Activated CD8-positive, alpha-beta memory T cell treated with anti-CD3 and anti-CD28 coated beads, Interleukin-2, amount 50 U/mL, for 48 hours (primary cell): ENCODE measurements at places on chromosomes 3 and 15.

- DNase-seq = no peak
Measured at GRCh38 chr15:85456798-85457197, 76.4 kb downstream of the AKAP13 start.

GRCh38 chr3:101836652-101837598, 12.4 kb upstream of the NFKBIZ start:
- DNase-seq = no peak

- DNase-seq = no peak
Measured at GRCh38 chr15:66102563-66103292, 150.8 kb downstream of the MEGF11 start.

GRCh38 chr3:50689558-50689957, 14.8 kb downstream of the DOCK3 start:
- no peak for DNase-seq

- DNase-seq = no peak
Measured at GRCh38 chr3:173109143-173109542, 31.9 kb downstream of the SPATA16 start.

DNA sequence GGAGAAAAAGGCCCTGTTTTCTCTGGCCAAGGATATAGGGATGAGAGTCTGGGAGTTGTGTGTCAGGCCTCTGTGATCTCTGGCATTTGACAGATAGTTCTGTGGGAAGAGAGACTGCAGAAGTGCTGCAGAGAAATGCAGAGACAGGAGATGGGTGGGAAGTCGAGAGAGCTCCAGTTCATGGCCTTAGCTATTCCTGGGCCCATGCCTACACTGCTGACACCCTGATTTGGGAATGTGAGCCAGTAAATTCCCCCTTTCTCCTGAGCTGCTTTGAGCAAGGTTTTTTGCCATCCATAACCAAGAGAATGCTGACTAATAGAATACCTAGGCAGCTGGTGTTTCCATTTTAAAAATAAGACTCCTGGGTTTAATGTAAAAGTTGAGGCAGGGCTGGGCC, 59.3 kb downstream of the EBLN2 start:
- no peak for DNase-seq

- no peak for DNase-seq
Measured at GRCh38 chr15:74906067-74906449, 593 bp downstream of the FAM219B start.

- DNase-seq = peak; percentile 64
Measured at GRCh38 chr3:43855674-43856299, 165.0 kb downstream of the ABHD5 start.

GRCh38 chr15:95973566-95974256, 356.8 kb upstream of the NR2F2 start:
- DNase-seq = no peak

GRCh38 chr15:75694241-75695182, 18.1 kb downstream of the CSPG4 start:
- no peak for DNase-seq

GRCh38 chr15:74395319-74396145, 28.1 kb upstream of the CYP11A1 start:
- DNase-seq = no peak

- no peak for DNase-seq
Measured at GRCh38 chr3:173191611-173192010, 50.6 kb upstream of the SPATA16 start.

DNA sequence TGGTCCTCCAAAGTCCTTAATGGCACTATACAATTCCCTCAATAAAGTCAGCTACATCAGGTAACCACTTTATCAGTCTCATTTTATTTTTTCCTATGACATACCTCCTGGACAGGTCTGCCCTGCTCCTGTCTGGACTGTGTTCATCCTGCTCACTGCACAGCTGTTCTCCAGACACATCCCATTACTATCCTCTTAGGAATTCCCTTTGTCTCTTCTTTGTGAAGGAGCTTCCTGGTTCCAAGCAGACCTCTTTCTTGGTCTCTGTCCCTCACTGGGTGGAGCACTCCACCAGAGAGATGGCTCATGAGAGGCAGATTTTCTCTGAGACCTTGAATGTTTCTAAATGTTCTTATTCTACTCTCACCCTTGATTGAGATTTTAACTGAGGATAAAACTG, 60.1 kb downstream of the KY start:
- DNase-seq = no peak

GRCh38 chr3:42667096-42667522, 13.6 kb downstream of the ZBTB47 start:
- peak; percentile 34 for DNase-seq

DNA sequence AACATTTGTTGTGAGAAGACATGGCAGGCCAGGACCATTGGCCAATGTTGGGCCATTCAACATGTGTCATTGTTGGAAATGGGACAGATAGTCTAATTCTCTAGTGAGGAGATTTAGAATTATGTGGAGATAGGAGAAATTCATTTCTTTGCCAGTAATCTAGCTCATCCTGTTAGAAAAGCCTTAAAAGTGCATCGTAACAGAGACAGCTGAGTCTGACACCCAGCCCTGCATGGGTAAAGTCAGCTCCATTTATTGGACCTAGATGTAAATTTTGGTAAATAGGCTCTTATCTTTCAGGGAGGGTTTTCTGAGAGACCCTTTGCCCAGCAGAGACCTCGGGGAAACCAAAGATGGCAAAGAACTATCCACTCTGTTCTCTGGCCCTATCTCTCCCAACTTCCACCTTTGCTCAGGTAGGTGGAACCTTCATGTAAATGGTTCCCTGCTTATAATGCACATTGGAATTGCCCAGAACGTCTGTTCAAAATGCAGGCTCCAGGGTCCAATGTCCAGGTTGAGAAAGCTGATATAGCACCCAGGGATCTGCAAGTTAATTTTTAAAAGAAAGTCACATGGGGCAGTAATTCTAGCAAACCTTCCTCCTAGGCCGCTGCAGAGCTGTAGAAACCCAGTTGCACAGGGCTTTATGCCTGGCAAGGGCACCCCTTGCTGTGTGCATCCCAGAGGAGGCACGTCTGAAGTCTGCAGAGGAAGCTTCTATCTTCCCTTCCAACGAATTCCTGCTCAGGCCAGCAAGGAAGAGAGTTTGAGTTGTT, 365.9 kb upstream of the PROK2 start:
- no peak for DNase-seq

GRCh38 chr3:76021376-76021775, 236.0 kb upstream of the ZNF717 start:
- no peak for DNase-seq

- no peak for DNase-seq
Measured at GRCh38 chr15:69908590-69909420, 188.9 kb downstream of the TLE3 start.

GRCh38 chr3:30691944-30692343, 85.5 kb downstream of the TGFBR2 start:
- DNase-seq = no peak

- no peak for DNase-seq
Measured at GRCh38 chr15:81155375-81156218, 21.5 kb downstream of the CFAP161 start.

- no peak for DNase-seq
Measured at GRCh38 chr3:99641982-99642381, 3.6 kb downstream of the COL8A1 start.

- no peak for DNase-seq
Measured at GRCh38 chr3:26587571-26587970, 35.0 kb upstream of the LRRC3B start.

DNA sequence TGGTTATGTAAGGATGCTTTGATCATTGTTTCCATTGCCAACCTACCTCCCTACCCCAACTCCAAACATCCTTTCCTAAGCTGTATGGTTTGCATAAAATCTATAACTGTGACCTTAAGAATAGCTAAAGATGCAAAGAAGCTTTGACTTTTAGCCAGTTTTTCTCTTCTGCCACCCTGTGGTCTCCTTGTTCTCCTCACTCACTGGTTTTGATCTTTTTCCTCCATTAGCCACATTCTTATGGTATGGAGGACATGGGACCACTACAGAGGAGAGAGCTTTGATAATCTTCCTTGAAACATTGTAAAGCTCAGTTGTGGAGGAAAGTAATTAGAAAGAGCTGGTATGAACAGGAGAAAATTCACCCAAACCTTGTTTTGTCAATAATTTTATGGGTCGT, 115.9 kb downstream of the NEK11 start:
- no peak for DNase-seq

GRCh38 chr3:188476935-188477334, 323.0 kb downstream of the LPP start:
- no peak for DNase-seq

GRCh38 chr15:93035953-93036810, 52.8 kb downstream of the RGMA start:
- peak; percentile 76 for DNase-seq

GRCh38 chr3:168847291-168847883, 751.7 kb upstream of the GOLIM4 start:
- no peak for DNase-seq

- peak; percentile 68 for DNase-seq
Measured at GRCh38 chr3:190514413-190515153, 698 bp downstream of the IL1RAP start.

DNA sequence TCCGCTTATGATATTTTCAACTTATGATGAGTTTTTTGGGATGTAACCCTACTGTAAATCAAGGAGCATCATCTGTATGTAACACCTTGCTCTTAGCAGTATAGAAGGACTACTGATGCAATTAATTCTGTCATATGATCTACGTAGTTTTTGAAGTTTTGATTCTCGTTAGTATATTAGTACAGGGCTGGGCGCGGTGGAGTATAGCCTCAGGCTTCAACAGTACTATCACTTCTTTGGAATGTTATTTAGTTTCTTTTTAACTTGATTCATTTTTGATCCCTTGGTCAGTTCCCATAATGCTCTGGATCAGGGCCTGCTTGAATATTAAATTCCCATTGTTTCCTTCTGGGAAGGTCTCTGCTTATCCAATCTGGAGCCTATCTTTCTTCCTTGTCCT, 23.9 kb upstream of the AP4E1 start:
- DNase-seq = no peak

DNA sequence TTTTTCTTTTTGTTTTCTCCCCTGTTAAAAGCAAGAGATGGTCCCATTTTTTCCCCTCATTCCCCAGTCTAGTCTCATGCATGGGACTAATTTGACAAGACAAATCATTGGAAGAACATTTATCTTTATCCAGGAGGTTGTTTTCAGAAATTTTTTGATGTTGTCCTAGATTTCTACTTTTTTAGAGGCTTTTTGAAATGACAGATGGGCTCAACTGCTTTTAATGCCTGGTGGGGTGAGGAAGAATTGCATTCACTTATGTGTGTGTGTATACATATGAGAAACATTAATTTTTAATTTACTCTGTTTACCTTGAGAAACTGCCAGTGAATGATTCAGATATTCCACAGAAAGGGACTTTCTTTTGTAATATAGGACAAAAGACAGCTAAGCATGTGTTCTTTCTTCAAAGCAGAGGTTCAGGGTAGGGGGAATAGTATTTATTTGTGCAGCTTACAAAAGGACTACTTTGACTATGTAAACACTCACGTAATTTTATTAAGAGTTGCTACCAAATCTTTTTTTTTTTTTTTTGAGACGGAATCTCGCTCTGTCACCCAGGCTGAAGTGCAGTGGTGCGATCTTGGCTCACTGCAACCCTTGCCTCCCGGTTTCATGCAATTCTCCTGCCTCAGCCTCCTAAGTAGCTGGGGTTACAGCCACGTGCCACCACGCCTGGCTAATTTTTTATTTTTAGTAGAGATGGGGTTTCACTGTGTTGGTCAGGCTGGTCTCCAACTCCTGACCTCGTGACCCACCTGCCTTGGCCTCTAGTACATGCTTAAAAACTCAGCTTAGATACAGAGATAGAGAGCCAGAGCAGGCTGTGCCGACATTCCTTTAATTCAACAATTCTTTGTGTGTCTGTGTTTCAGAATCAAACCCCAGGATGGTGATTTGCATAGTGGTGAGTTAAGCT, 130.1 kb upstream of the RARB start:
- DNase-seq = no peak

DNA sequence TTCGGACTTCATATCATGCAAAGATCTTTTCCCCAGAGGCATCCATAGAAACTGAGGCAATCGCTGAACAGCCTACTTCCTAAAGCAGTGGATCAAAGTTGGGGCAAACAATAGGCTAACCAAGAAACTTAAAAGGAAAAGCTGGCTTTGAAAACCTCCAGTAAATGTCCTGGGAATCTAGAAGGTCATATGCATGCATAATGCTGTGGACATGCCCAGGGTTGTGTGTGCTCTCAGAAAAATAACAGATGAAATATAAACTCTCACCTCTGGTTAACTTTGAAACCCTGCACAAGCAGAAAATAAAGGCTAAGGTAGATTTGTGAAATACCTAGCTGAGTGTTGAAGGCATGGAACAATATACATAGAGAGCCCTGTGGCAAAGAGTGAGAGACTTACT, 96.3 kb downstream of the MYO9A start:
- no peak for DNase-seq

- no peak for DNase-seq
Measured at GRCh38 chr3:141933421-141934300, 57.2 kb downstream of the ATP1B3 start.

GRCh38 chr3:160400702-160401150, 1.3 kb downstream of the SMC4 start:
- peak; percentile 63 for DNase-seq
